GM06990 (cell line): ENCODE measurements at places on chromosomes 3 and 15.
A peak's percentile ranks its signal among the peaks of the same experiment; 100 is the strongest.

- DNase-seq, result no peak
Observed at GRCh38 chr15:57950381-57950946, 115.0 kb downstream of the ALDH1A2 start.

DNA sequence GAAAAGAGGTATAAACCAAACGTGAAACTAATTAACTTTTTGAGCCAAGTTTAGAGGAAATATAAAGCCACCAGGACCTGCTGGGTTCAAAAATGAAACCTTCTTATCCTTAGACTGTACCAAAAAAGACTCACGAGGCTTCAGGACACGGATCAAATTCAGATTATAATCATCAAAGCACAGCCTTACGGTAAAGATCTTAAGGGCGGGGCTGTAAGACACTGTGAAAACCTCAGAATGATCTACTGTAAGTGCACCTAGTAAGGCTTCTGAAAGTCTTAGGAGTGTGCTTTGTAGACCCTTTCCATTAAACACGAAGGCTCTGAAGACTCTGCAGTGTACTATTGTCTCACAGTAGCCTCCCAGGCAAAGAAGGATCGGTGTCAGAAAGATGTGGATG is 26.8 kb downstream of the TARS3 start:
- DNase-seq, result no peak

GRCh38 chr3:170726976-170727661 is 141.2 kb upstream of the SLC7A14 start:
- no peak for DNase-seq

- no peak for DNase-seq
Observed at GRCh38 chr15:73593304-73594074, 39.7 kb downstream of the NPTN start.

DNA sequence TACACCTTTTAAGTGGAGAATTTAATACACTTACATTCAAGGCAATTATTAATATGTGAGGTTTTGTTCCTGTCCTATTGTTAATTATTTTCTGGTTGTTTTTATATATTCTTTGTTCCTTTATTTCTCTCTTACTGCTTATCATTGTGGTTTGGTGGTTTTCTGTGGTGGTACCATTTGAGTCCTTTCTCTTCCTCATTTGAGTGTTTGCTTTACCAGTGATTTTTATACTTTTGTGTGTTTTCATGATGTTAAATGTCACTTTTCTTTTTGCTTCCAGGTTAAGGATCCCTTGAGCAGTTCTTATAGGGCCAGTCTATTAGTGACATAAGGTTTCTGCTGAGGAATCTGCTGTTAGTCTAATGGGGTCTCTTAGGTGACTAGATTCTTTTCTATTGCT is 116.5 kb downstream of the LRRK1 start:
- DNase-seq, result no peak

- DNase-seq, result no peak
Observed at GRCh38 chr15:77857419-77857818, 220.1 kb downstream of the TBC1D2B start.

- DNase-seq, result peak; percentile 74
Observed at GRCh38 chr15:30650012-30650929, 24.3 kb downstream of the ARHGAP11B start.

GRCh38 chr3:160686955-160687535 is 10.1 kb downstream of the ARL14 start:
- no peak for DNase-seq

DNA sequence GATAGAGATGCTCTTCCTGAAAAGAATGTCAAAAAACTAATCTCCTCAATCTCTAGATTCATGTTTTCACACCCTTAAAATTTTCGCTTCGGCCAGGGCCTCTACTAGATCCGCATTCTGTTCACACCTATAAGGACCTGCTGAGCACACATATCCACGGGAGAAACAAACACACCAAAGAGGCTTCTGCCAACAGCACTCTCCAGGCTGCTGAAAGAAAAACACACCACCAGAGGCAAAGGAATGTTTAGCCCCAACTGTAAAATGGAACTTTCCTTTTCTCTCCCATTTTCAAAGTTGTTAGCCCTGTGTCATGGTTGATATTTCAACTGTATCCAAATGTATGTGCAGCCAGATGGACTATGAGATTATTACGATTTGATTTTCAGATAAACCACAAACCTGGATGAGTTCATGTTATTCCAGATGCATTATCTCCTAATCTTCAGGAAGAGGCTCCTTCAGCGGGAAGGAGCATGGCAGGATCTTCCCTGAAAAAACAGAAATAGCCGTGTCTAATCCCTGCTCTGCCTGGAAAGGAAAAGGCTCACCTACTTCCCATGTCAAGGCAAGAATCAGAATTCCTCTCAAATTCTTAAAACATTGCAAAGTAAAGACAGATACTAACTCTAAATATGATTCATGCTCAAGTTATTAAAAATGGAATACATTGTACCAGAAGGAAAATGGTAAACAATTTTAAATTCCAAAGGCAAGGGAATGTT is 442.7 kb upstream of the NR2F2 start:
- no peak for DNase-seq

DNA sequence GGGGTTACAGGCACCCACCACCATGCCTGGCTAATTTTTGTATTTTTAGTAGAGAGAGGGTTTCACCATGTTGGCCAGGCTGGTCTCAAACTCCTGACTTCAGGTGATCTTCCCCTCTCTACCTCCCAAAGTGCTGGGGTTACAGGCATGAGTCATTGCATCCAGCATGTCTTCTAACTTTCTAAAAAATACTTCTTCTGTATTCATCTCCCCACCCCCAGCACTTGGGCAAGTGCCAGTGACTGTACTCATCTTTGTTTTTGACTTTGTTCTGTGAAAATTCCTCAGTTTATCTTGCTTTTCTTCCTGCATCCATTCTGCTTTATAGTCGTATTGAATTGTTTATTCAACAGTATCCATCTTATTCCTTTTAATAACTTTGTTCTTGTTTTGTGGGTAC is 47.6 kb downstream of the ARIH1 start:
- no peak for DNase-seq

GRCh38 chr15:100881573-100882336 is 2.1 kb downstream of the ALDH1A3 start:
- DNase-seq, result no peak

- DNase-seq, result no peak
Observed at GRCh38 chr15:68354923-68355322, 77.0 kb downstream of the ITGA11 start.

DNA sequence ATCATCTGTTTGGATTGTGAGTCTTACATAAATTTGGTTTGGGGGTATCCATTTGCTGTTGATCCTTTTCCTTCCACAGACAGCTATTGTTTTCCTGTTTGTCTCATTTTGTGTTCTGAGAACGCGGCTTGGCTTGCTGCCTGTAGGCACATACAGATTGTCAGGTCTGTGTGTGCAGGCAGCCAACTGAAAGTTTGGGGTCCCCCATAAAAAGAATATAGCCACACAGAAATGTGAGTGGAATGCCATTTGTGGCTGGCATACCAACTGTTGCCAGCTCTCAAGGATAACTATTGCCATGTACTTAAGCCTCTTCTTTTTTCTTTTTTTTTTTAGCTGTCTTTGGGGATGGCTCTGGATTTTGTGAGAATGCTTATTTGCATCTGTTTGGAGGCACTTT is 1308.0 kb downstream of the ROBO1 start:
- no peak for DNase-seq

GRCh38 chr3:41007399-41007798 is 191.9 kb upstream of the CTNNB1 start:
- no peak for DNase-seq

GRCh38 chr3:181358562-181358961 is 353.2 kb upstream of the SOX2 start:
- peak; percentile 69 for DNase-seq

DNA sequence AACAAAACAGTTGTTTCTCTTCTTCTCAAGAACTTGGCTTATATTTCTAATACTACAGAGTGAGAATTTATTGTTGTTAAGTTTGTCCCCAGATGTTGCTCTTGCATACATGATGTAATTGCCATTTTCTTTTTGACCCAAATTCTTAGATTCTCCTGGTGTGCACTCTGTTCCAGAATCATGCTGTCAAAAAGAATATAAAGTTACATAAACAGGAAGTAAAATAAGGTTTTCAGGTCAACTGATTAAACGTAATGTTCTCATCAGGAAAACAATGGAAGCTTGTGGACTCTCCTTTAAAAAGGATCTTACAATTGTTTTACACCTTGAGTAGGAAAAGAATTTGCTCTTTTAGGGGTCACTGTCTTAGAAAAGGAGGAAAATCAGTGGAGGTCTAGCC is 121.8 kb downstream of the ADAM10 start:
- DNase-seq, result no peak

- DNase-seq, result no peak
Observed at GRCh38 chr3:7964899-7965298, 536.7 kb upstream of the LMCD1 start.

- DNase-seq, result no peak
Observed at GRCh38 chr15:69685512-69686452, 233.2 kb downstream of the RPLP1 start.

GRCh38 chr15:59224474-59224873 is 17.8 kb downstream of the LDHAL6B start:
- no peak for DNase-seq

GRCh38 chr15:71225851-71226250 is 110.6 kb downstream of the THSD4 start:
- no peak for DNase-seq

DNA sequence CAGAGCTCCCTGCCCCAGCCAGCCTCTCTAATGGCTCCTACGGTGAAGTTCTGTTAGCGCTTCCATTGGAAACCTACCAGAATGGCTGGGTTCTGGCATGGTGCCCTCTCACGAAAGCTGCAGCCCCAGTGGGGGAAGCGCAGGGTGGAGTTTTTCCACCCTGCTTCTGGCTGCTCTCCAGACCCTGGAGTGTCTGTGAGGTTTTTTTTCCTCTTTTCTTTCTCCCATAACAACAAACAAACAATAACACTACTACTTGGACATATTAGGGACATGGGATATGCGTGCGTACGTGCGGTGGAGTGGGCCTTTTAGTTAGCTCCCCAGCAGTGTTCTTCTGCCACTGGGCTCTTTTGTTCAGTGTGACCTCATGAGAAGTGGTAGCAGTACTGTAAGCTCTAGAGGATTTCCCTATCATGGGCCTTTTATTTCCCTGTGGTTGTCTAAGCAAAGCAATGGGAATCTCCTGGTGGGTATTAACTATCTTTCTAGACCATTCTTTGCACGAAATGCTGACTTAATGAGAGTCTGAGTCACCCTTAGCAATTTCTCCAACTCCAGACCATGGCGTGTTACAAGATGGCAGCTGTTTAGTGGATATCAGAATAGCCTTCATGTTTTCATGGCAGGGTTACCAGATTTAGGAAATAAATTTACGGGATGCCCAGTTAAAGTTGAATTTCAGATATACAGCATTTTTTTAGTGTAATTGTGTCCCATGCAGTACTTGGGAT is 161.9 kb downstream of the FNDC3B start:
- no peak for DNase-seq

GRCh38 chr3:187858041-187858440 is 112.8 kb upstream of the BCL6 start:
- no peak for DNase-seq

GRCh38 chr3:111732252-111732879 is 126.7 kb upstream of the PHLDB2 start:
- DNase-seq, result no peak

- no peak for DNase-seq
Observed at GRCh38 chr15:74995779-74996765, 709 bp downstream of the SCAMP5 start.

GRCh38 chr3:74921676-74922075 is 307.2 kb upstream of the CNTN3 start:
- DNase-seq, result no peak

GRCh38 chr3:4595710-4596113 is 102.6 kb downstream of the ITPR1 start:
- DNase-seq, result no peak

GRCh38 chr3:182621435-182622240 is 171.7 kb upstream of the ATP11B start:
- DNase-seq, result no peak

- DNase-seq, result peak; percentile 7
Observed at GRCh38 chr3:124033360-124034015, 41.6 kb upstream of the ROPN1 start.

DNA sequence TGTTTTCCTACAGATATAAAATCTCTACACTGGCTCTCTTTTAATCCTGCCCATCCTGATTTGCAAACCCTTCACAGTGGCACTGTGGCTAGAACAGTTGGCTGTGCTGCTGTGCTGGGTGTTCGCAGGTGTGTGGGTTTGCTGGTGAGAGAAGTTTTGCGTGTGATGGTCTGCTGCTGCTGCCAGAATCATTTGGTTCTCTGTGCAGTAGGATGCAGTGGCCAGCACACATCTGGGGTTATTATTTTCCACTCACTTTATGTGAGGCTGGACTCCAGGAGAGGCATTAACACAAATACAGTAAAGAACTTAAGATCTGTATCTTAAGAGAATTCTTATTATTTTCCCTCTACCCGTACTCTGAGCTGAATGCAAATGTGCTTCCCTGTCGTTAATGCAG is 16.0 kb upstream of the PSMD6 start:
- no peak for DNase-seq

- DNase-seq, result peak; percentile 20
Observed at GRCh38 chr3:189349772-189350171, 178.0 kb downstream of the TPRG1 start.

DNA sequence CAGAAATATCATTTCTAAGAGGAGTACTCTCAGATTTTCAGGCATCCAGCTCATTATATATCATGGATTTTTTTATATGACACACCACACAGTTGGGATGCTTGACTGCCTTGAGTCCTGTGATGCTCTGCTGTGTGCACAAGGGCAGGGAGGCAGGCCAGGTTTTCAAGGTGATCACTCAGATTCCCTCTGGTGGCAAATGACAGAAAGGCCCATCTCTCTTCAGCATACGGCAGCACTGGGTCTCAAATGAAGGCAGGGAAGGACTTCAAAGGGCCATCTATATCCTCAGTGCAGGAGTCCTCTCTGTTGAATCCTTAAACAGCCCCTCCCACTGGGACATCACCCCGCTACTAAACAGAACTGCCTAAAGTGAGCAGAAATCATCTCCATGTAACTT is 54.8 kb upstream of the MYO5C start:
- no peak for DNase-seq

DNA sequence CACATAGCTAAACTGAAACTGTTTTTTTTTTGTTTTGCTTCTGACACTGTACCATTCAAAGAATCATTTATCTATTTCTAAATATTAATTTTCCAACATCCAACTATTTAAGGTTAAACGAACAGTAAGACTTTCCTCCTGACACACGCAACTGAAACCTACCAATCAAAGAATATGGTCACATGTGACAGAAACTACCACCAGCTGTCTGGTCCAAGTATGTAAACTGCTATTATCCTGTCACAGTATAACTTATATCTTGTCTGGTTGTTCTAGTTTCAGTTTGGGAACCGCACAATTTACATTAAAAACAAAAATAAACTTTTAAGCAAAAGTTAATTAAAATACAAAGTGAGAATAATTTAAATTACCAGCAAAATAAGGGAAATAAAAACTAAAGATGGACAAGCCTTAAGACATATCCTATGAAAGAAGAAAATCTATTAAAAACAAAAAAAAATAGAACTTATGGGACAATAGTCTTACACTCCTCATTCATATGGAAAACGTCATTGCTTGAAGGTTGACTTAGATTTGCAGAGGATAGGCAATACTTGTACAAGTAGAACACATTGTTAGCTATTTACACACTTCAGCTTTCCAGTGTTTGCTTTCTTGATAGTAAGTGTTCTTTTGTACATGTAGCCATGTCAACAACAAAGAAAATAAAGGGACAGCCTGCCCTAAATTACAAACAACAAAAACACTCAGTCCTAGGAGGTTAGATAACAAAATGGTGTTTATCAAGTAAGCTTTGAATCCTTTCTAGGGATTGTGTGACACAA is 26.8 kb upstream of the CHRM5 start:
- DNase-seq, result no peak
